ENCODE measurements at places on chromosomes 11 and 22. TPM values are rescaled to one million over a fixed set of nuclear protein-coding genes. Genes with fewer than 3 reads are reported as not detected.

GRCh38 chr11:45339729-45340519 is 53.8 kb upstream of the SYT13 start:
- DNase-seq, result peak; percentile 91

Gene RIN1
- total RNA-seq, result 3.0 TPM

GRCh38 chr11:115155978-115156377 is 348.2 kb downstream of the CADM1 start:
- no peak for DNase-seq

DNA sequence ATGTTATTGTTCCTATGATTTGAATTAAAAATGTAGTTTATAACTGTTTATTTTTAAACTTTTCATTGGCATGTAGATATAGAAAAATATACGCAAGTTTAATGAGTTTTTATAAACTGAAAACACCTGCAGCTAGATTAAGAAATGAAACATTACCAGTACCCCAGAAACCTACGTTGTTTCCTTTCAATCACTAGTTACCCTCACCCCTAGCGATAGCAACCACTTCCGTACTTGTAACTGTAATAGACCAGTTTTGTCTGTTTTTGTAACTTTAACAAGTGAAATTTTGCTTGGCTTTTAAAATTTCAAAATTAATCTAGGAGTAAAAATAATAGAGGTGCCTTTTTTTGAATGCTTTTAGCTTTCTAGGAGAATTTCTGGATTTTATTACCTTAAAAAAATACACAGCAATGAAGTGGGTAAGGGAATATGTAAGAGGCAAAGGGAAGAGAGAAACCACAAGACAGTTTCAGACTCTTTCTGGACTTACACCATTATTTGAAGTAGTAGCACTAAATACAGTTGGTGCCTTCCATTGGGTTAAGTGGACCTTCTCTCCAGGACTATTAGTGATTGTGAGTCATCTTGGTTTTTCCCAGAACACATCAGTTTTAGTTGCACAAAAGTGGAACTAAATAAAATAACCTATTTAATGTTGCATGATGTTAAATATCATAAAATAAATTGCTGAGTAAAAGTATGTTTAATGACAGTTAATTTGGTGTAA is 18.7 kb upstream of the NAT10 start:
- DNase-seq, result no peak

GRCh38 chr11:30244265-30244664 is 13.5 kb downstream of the FSHB start:
- no peak for DNase-seq

Gene ACAD8
- 29.0 TPM for total RNA-seq

GRCh38 chr11:100585728-100586127 is 101.4 kb upstream of the ARHGAP42 start:
- DNase-seq, result no peak

Gene ACCSL
- not detected for total RNA-seq

GRCh38 chr22:35629406-35630216 is 12.5 kb upstream of the MB start:
- peak; percentile 50 for DNase-seq

GRCh38 chr11:114165326-114166230 is 106.1 kb downstream of the ZBTB16 start:
- DNase-seq, result no peak

Gene RIMBP3B
- total RNA-seq, result 1.1 TPM

GRCh38 chr11:73579641-73580434 is 18.1 kb downstream of the FAM168A start:
- no peak for DNase-seq

Gene CABP7
- total RNA-seq, result not detected

Gene NRGN
- 5.3 TPM for total RNA-seq

DNA sequence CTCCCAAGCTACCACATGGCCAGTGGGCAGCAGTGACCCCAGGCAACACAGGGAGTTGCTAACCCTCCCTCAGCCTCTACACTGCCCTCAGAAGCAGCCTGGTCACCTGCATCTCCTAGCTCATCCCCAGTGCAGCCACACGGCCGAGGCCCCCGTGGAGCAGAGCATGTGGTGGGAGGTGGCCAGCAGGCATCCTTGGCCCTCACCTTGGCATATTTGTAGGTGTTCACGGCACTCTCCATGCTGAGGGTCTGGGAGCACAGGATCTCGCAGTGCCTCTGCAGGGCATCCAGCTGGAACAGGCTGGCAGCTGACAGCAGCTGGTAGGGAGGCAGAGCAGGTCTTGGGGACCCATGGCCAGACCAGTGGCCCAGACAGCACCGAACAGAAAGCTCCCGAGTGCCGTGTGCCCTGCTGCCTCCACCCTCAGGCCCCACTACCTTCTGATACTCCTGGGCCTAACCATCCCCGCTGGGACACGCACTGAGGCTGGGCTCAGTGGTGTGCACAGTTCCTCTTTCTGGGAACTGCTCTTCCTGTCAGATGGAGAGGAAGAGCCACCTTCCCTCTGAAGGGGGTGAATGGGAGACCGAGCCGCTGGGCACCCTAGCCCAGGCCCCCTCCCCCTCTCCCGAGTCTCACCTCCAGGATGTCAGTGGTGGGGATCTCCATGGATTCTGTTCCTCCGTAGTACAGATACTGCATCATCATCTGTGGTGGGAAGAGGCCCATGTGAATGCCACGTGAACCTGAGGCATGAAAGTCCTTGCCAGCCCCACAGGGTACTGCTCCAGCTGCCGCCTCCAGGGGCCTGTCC is 48.8 kb downstream of the NAT10 start:
- DNase-seq, result no peak

Gene NCR3LG1
- total RNA-seq, result 2.7 TPM

Gene GRIA4
- total RNA-seq, result not detected

Gene TTC9C
- total RNA-seq, result 49.5 TPM

- peak; percentile 24 for DNase-seq
These were observed 68.9 kb upstream of the KCNQ1OT1 start for GRCh38 chr11:2768471-2769408.

DNA sequence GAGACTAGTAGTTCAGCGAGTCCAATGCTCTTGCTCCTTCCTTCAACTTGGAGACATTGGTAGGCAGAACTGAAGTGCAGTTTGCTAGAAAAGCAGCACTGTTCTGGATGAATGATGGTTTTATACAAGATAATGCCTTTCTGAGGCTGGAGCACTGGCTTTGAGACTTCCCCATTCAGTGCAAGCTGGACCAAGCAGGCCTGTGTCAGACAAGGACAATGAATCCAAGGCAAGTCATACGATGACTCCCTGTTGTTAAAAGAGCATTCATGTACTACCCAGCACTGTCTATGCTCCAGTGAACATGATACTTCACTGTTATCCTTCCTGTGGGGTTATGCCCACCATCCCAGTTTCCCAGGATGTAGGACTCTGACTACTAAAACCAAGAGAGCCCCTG is 242.3 kb upstream of the RAG2 start:
- DNase-seq, result no peak

DNA sequence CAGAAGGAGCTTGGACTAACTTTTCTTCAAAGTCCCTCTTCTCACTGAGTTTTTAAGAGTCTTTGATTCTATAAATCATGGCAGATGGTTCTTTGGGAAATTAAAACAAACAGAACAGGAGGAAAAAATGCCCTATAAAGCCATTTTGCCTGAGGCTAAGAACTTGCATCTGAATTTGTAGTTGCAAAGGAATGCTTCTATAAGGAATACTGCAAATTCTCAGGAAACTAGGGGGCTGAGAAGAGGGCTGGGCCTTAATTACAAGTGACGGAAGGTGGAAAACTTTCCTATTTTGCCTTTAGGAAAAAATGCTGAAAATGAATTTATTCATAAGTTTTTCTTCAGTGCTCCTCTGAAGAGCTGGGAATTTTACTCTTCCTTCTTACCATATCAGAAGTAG is 90.0 kb upstream of the NARS2 start:
- DNase-seq, result no peak

DNA sequence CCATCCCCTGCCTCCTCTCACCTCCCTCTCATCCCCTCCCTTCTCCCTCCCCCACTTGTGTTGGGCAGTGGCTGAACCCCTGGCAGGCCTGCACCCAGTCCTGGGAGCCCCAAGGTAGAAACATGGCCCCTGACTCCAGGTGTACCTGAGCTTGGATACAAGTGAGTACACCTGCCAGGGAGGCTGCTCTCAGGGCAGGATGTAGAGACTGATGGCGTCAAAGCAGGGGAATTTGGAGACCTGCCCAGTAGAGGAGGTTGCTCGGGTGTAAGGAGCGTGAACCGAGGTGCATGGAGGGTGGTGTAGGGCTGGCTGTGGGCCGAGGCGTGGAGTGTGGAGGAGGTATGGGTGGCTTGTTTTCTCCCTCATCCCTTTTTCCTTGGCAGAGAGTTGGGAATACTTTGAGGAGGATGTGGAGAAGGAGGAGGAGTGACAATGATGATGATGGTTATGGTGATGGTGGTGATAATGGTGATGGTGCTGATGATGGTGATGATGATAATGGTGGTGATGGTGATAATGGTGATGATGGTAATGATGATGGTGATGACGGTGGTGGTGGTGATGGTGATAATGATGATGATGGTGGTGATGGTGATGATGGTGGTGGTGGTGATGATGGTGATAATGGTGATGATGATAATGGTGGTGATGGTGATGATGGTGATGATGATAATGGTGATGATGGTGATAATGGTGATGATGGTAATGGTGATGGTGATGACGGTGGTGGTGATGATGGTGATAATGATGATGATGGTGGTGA is 12.3 kb downstream of the MRGPRG start:
- DNase-seq, result no peak

GRCh38 chr11:99241066-99241465 is 220.3 kb downstream of the CNTN5 start:
- DNase-seq, result no peak

Gene CHRDL2
- total RNA-seq, result not detected

- DNase-seq, result no peak
These were observed 16.8 kb downstream of the NUCB2 start for GRCh38 chr11:17293311-17293710.

- DNase-seq, result no peak
These were observed 762.8 kb downstream of the FAM181B start for GRCh38 chr11:81970886-81971285.

GRCh38 chr11:46520971-46521745 is 72.7 kb downstream of the AMBRA1 start:
- DNase-seq, result no peak

Gene TUBA8
- 0.99 TPM for total RNA-seq

- DNase-seq, result no peak
These were observed 41.7 kb upstream of the SC5D start for GRCh38 chr11:121250843-121251242.

Gene TEX12
- total RNA-seq, result 0.40 TPM

- no peak for DNase-seq
These were observed 103.5 kb upstream of the RCN1 start for GRCh38 chr11:31987118-31988005.

DNA sequence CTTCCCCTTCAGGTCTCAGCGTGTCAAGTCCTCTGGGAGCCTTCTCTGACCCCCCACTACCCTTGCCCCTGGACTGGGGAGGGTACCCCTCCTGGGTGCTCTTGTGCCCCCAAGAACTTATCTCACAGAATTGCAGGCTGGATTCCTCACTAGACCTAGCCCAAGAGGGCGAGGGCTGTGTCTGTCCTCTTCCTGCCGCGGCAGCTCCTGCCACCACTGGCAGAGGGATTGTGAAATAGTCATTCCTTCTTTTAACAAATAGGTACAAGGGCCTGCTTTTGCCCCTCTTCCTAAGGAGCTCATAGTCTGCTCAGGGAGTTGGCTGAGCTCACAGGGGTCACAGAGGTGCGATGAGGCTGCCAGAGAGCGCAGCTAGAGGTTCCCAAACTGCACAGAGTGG is 5.5 kb downstream of the RAB36 start:
- no peak for DNase-seq

DNA sequence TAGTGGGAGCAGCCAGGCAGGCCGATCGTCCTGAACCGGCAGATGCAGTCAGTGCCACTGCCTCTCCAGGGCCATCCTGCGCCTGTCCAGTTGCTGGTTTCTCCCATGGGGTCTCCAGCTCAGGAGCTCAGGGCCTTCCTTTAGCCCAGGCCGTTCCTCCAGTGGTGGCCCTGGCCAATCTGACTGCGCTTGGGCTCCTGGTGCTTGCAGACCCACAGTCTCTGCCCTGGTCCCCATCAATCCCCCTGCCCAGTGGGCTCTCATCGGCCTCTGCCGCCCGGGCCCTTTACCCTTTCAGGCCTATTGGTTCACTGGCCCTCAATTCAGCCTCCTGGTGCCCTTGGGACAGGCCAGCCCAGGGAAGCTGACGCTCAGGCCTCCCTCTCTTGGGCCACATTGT is 29.2 kb upstream of the TSKU start:
- no peak for DNase-seq

Gene SLC22A8
- total RNA-seq, result not detected

- DNase-seq, result no peak
These were observed 6.7 kb downstream of the IL18 start for GRCh38 chr11:112156956-112157766.

Gene OR51B2
- not detected for total RNA-seq

- DNase-seq, result no peak
These were observed 40.3 kb upstream of the ZBED5 start for GRCh38 chr11:10898003-10898762.

Gene PANX2
- 0.11 TPM for total RNA-seq

Gene BTG4
- total RNA-seq, result 0.31 TPM

Gene MMP7
- not detected for total RNA-seq

DNA sequence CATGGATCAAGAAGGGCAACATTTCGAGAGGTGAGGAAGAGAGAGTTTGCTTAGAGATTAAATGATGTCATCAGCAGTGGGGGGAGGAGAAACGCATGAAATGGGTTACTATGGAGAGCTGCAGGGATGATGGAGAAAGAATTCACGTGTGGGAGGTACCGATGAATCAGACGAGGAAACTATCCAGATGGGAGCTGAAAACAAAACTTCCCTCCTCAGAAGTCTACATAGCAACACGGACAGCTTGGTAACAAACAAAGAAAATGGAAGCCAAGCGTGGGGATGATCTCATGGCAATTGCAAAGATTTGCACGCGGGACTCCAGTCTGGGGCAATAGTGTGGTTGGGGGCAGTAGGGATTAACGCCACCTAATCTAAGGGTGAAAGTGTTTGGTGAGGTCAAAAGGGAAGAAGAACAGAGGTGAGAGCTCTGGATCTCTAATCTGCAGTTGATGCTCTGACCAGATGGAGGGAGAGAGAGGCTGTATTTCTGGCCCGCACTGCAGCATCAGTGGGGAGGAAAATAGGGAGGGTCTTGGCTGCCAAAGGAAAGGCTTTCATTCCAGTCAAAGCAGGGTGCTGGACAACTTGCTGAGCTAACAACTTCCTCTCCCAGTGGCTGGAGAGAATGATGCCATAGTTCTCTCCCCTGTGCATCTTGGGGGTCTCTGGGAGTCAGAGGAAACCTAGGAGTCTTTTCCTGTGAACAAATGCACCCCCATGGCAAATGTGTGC is 43.4 kb upstream of the CSNK2A3 start:
- no peak for DNase-seq

Gene LRRC10B
- not detected for total RNA-seq

All from activated naive CD8-positive, alpha-beta T cell treated with anti-CD3 and anti-CD28 coated beads, Interleukin-2, amount 10 ng/mL, durations not matched to agents 7 days and 5 days (primary cell).